Heart left ventricle (tissue), 16 donors: ENCODE measurements at places on chromosomes 7 and 10. TPM values are rescaled to one million over a fixed set of nuclear protein-coding genes. Genes with fewer than 3 reads are reported as not detected.

- no peak for DNase-seq
These were observed 90.4 kb downstream of the BMS1 start for GRCh38 chr10:42872865-42873435.

DNA sequence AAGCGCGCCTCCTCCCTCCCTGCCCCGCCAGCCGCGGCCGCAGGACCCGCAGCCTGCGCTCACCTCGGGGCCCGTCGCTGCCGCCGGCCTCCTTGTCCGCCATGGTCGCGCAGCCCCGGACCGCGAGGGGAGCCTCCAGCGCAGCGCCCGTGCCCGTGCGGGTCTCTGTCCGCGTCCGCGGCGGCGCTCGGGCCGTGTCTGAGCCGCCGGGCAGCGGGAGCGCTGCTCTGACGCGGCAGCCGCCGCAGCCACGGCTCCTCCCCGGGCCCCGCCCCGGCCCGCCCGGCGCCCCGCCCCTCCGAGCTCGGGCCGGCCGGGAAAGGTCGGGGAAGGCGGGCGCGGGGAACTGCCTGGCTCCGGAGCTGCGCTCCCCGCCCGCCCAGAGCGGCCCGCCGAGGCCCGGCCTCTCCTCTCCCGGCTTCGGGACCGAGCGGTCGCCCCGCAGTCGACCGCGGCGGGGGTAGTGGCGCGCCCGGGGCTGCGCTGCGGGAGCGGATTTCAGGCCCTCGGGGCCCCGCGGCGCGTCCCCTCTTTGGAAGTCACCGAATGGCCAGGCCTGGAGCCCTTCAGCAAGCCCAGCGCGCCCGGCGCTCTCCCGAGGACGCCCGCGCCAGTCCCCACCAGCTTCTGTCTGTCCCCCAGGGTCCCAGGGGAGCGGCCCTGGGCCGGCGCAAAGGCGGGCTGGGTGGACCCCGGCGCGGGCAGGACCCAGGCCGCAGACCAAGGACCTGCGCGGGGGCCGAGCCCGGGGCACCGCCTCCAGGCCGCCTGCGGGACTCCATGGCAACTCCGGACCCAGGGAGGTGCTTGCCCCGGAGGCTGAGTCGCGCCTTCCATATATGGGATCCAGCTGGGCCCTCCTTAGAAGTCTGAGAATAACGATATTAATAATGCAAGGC, at the start of gene HSPA12A:
HSPA12A (minus strand) TSS at position 200 of the 899 bp plus-strand sequence; CDS start at position 103, 97 bp downstream.
- peak; percentile 84 for DNase-seq

DNA sequence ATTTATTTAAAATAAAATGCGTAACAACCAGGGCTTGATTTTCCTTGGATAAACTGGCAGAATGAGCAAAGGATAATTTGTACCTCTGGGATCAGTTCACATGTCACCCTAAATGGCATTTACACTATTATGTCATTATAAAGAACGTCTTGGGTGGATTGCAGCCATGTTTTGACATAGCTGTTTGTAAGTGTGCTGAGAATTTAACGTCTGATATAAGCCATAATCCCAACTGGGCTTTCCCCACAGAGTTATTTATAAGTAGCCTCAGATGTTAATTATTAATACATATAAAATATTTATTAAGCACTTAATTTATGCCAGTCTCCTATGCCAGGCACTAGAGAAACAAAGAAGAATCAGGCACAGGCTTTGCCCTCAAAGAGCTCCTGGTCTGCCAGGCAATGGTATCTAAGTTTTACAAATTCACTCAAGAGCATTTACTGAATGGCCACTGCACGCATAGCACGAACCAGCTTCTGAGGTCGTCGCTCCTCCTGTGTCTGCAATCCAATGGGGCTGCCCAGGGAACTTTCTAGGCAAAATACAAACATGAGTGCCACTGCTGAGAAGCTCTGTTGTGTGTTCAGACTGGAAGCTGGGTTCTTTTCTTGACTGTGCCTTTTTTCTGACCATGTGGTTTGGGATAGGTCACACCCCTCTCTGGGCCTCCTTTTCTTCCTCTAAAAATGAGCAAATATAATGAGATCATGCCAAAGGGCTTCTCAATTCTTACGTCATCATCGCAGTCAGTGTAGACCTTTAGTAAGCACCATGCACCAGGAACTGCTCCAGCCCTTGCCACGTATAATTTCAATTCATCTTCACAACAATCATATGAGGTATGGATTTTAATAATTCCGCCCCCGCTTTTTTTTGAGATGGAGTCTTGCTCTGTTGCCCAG, 11.3 kb upstream of the CTBP2 start:
- DNase-seq, result no peak

DNA sequence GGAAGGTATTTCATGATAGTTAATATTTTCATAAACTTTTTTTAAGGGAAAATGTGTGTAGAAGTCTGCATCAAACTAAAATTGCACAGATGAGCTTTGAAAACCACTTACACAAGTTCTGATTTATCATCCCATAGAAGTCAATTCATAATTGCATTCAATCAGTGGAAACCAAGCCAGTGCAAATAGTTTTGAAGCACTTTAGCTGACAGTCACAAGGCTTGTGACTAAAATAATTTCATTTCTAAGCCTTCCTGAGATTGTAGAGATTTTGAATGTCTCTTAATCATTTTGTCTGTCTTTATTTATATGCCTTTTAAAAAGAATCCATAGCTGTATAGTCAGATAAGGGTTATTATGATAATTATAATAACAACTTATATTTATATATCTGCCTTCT, 41.4 kb downstream of the EXOC4 start:
- no peak for DNase-seq

GRCh38 chr10:131266936-131267813, 44.3 kb downstream of the TCERG1L start:
- DNase-seq, result no peak

DNA sequence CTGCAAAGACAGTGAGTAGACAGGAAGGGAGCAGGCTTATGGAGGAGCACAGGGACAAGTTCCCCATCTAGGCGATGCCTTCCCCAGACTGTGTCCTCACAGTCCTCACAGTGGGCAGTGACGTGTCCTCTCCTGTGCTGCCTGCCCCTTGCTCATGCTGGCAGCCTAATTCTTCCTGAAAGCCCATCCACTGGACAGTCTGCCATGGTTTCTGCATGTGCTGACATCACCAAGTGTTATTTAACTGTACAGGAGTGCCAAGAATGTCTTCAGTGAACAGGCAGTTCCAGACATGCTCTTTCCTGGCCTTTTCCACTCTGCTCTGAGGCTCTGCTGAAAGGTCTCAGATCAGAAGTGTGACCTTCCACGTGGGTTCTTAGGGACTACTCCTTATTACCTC, 54.1 kb downstream of the ZNF248 start:
- no peak for DNase-seq

DNA sequence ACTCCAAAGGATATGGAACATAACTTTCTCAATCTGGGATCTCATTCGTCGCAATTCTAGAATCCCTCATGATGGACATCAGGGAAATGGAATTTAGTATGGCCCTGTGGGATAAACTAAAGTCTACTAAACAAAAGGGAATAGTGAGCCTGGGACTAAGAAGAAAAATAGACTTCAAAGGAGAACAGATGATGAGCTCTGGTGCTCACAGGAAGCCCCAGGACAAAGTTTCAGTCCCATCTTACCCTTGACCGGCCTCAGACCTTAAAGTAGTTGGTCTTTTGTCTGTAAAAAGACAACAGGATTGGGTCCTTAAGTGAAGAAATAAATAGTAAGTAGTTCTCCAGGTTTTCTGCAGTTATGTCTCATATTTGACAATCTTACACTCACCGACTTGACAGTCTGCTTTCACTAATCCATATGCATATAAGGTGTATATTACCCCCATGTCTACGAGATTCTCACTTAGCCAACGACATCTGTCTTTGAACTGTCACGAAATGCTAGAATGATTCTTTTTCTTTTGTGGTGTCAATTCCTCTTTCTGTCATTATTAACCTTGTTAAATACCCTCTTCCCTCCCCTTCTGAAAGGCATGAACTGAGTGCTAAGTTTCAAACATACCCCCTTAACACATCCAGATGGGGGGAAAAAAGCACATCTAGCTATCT, 10.9 kb upstream of the IKZF1 start:
- DNase-seq, result no peak

Gene HECW1
- not detected for total RNA-seq

Gene GDI2
- 117 TPM for total RNA-seq
